ENCODE measurements at places on chromosomes 7 and 10.

DNA sequence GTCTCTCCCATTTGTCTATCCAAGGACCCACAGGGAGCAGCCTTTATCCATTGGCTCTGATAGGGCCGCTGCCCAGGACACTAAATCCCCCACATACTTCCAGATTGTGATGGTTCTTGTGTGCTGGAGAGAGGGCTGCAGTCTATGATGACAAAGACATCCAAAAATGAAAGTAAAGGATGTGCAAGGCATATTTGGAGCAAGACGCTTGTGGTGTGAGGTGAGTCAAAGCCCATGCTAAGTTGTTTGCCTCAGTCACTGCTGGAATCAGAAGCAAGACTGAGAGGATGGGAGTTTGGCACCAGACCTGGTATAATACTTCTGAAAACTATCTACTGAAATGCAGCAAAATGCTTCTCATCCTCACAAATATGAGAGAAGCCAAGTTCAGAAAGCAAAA is 22.7 kb downstream of the ZNF22 start:
- no peak for DNase-seq

- DNase-seq = no peak
Measured at GRCh38 chr10:119337796-119338432, 130.5 kb downstream of the GRK5 start.

DNA sequence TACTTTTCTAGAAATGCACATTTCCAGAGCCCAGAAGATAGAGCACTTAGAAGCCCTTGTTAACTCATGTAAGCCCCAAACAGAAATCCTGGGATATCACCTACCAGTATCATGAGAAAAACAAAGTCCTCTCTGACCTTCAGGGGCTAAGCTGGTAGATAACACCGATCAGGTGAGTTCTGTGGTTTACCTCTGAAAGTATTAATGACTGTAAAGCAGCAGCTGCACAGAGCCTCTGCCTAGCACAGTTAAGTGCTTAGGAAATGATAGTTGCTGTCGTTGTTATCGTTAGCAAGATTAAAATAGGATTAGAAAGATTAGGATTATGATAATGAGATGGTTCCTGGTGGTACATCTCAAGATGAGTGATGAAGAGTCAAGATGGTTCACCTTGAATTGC is 64.9 kb downstream of the PLXNA4 start:
- DNase-seq = no peak

DNA sequence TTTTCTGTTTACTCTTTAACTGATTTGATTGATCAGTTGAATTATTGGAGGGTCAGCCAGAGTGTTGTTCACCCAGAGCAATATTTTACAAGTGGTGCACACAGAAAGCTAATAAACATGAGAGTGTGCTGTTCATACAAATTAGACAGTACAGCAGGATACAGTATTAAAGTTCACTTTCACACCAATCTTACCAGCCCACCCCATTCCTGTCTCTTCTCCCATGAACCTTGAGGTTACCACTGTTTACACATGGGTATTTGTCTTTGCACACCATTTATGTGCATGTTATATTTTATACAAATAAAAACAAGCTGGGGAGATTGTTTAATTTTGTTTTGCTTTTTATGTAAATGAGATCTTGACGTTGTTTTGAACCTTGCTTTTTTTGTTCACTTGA is 6.5 kb downstream of the CALU start:
- DNase-seq = no peak

GRCh38 chr10:44344727-44345126 is 40.2 kb downstream of the CXCL12 start:
- no peak for DNase-seq

DNA sequence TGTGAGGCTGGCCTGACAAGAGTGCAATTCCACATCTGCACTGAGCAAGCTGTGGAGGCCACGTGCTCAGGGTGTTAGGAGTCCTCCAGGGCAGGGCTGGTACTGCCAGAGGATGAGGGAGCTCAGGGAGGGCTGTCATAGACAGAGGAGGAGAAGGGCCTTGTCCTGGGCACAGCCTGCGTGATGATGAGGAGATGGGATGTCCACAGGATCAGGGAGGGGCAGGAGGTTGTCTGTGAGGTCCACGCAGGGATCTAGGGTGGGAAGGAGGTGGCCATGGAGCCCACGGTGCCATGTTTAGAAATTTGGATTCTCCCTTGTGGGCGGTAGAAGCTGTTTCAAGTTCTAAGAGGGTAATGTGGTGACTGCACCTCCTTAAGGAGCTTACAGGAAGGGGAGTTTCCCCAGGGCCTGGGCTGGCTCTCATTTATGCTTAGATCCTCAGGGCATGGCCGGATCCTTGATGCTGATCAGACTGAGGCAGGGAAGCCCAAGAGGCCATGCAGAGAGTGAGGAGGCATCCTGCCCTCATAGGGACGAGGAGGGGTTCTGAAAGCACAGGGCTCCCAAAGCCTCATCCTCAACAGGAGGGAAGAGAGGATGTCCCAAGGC is 30.3 kb downstream of the CHAT start:
- DNase-seq = no peak

DNA sequence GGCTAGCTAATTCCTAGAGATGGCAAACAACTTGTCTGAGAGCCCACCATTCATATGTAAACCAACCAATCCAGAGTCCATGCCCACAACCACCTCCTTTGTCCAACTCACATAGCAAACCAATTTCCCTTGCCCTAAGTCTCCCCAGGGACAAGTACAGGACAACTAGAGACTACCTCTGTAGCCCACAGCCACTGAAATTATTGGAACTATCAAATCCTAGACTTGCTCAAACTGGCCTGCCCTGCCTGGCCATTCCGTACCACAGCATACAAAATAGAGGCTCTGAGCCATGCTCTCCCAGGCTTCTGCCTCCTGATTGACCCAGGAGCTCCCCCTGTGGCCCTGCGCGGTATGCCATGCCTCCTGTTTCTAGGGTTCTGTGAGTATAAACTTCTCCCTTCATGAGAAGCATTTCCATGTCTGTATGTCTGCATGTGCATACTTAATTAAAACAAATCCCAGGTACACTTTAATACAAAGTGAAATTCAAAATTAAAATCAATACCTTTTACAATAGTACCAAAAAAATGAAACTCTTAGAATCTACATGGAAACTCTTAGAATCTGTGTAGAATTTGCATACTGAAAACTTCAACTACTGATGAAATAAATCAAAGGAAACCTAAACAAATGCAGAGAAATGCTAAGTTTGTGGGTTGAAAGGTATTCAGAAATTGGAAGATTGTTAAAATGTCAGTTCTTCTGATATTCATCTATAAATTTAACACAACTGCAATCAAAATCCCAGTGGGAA is 4.0 kb upstream of the HECW1 start:
- DNase-seq = peak; percentile 18

- DNase-seq = no peak
Measured at GRCh38 chr10:93173967-93174845, 100.5 kb downstream of the CYP26A1 start.

DNA sequence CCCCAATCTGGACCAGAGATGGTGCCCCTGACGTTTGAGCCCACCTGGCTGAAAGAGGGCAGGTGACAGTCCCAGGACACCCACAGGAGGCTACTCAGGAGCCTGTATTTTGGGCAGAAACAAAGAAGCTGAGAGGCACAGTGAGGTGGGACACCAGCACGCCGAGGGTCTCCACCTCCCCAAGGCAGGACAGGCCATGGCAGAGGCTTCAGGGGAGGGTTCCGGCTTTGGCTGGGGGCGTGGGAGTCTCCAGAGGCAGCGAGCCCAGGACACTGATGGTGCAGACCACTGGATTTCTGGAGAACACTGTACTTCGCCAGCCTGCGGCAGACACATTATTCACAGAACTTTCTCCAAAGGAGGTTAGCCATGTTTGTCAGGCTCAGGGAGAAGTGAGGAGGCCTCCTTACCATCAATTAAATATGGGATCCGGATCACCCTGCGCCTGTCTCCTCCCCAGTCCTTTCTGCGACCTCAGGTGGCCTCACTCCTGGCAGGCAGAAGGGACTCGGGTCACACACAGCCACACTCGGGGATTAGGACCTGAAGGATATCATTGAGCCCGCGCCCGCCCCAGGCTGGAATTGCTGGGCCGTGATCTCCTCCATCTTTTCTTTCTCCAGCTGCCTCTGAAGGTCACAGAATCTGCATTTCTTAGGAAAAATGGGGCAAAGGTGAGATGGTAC is 98.3 kb downstream of the MKI67 start:
- DNase-seq = no peak

All from amygdala (tissue), 56 donors.